ENCODE measurements at places on chromosomes 2 and 18.

DNA sequence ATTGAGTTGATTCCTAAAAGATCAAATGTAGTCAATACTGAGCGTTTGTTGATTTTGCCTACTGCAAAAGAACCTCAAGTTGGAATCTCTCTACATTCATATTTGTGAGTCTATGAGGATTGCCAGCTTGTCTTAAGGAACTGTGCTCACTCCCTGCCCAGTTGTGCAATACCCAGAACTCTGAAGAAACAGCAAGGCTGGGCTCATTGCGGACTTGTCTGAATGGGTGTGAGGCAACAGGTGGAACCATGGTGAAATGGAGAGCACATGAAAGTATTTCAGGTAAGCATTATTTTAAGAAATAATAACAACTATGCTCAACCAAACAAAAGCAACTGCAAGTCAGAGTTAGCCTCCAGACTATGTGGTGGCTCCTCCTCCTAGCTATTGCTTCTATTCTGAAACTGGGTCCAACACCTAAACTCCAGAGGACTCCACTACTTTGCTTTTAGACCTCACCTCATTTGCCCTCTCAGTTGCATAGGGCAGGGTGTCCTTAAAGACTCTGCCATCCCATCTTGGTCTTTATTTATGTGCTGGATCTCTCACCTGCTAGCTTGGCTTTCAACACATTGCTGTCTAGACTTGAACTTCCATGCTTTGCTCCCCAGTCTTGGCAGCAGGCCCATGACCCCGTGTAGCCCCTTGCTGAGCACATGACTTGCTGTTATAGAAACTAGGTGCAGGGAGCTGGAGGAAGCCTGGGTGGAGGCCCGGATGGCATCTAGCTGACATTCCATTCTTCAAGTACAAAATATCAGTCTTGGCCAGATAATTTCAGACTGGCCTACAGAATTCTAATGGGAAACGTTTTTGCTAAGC is 94.8 kb upstream of the ARL5A start:
- no peak for DNase-seq

DNA sequence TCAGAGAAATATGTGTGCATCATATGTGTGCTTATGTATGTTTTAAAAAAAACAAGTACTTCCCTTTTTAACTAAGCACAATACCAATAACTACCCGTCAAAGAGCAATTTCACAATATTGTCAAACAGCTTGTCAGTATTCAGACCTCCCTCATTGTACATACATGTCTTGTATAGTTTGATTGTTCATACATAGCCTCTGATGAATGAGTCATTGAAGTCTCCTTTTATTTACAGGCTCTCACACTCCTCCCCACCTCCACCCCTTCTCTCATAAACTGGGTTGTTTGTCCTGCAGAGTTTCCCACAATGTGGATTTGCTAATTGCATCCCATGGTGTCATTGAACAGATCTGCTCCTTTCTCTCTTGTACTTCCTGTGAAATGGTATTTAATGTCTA is 132.8 kb upstream of the L3MBTL4 start:
- DNase-seq: no peak

DNA sequence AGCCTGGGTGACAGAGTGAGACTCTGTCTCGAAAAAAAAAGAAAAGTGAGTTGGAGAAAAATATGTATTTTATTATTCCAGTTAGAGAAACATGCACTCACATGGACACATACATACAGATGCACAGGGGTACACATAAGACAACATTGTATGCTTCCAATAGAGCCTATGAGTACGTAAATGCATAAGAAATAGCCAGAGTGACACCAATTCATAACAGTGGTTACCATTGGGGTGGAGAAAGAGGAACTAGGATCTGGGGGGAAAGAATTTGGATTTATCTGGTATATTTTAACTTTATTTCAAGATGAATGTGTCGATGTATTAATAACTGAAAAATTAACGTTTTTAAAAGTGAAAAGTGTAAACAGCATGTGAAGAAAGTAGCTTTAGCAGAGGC is 16.1 kb downstream of the IL36A start:
- no peak for DNase-seq

DNA sequence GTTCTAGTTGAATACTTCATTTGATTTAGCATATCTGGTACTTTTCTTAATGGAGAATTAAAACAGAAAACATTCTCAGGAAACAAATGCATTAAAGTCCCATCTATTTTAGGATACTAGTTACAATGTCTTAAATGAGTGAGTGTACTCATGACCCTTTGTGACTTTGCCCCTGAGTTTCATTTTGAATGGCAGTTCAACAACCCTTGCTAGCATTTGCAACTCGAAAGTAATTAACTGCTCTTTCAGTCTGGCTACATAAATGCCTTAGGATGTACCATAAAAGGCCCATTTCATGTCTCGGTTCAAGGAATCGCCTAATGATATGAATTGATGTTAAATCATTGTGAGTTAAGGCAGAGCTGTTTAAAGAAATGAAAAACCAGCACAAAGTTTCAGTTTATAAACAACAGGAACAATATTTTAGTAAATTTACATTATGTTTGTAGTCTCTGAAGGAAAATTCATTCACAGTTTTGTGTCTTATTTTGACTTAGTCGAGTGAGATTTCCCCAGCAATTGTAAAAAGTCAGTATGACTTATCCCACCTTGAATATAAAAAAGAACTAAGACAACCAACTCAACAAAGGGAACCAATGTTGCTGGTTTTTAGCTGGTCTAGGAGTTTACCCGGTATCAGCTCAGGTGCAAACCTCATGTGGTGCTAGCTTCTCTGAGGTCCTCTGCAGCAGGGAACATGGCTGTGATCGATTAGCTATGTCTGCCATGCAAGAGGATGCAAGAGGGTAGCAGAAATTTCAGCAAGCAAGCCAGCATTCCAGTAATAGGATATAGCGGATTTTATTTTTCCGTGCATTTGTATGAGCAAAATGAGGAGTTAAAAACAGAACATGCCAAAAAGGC is 386.2 kb downstream of the PTPRM start:
- DNase-seq: no peak

GRCh38 chr2:18891600-18892345 is 302.4 kb upstream of the NT5C1B start:
- no peak for DNase-seq

GRCh38 chr2:179263446-179264367 is 925 bp downstream of the SESTD1 start:
- DNase-seq: peak; percentile 24
